ENCODE measurements at places on chromosomes 16 and 17.

GRCh38 chr17:75681289-75681688 lies 14.2 kb downstream of the SAP30BP start:
- no peak for DNase-seq

GRCh38 chr17:42804918-42805367 lies 6.3 kb downstream of the CNTD1 start:
- DNase-seq = no peak

DNA sequence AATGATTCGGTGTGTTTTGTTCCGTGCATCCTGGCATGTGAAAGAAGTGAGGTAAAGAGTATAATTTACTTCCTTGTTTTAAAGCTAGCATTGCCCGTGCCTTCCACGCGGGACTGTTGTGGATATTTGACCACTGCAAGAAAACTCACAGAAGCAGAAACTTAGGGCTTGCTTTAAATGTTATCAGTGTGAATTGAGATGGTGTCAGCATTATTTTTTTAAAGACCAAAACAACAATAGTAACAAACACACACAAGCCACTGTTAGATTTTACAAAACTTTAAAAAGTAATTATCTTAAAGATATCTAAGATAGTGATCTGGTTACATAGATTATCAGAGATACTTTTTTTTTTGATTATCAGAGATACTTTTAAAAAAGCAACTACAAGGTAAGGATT lies 47.4 kb downstream of the WWOX start:
- no peak for DNase-seq

GRCh38 chr17:28944862-28945741 lies 6.2 kb downstream of the PHF12 start:
- no peak for DNase-seq

DNA sequence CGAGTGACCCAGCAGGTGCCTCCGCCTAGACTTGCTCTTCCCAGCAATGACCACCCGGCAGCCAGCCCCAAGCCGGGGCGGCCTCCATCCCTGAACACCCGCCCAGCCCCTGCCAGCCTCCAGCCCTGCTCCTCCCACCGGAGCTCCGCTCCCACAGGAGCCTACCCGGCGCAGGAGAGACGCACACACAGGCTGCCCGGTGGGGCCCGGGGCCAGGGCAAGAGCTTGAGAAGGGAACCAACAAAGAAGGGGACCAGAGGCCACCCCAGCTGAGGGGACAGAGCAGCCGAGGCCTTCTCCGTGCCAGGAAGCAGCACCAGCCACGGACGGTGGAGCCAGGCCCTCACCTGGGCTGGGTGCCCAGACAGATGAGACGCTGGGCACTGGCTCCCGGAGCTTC lies 13.8 kb downstream of the PKD1 start:
- DNase-seq = no peak

DNA sequence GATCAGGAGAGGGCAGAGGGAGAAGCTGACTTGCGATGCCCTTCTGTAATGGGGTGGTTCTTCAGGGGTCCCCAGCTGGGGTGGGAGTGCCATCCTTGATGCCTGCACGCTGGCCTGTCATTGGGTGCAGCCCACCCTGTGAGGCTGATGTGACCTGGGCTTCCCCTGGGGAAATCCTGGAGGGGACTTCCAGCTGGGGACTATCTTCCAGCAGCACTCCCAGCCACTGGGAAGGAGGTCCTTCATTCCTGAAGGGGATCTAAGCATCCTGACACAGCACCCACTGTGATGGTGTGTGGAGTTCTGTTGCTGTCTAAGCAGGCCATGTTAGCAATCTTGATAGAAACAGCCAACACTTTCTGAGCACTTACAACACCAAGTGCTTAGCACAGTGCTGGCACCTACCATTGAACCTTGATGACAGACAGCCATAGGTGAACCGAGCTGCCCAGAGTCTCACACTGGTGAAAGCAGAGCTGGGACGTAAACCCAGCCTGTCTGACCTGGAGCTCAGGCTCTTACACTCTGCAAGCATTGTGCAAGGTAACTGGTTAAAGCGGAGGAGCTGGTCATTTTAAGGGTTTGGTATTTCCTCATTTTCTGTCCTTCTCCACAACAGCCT lies 211.3 kb downstream of the CCDC182 start:
- DNase-seq = no peak

DNA sequence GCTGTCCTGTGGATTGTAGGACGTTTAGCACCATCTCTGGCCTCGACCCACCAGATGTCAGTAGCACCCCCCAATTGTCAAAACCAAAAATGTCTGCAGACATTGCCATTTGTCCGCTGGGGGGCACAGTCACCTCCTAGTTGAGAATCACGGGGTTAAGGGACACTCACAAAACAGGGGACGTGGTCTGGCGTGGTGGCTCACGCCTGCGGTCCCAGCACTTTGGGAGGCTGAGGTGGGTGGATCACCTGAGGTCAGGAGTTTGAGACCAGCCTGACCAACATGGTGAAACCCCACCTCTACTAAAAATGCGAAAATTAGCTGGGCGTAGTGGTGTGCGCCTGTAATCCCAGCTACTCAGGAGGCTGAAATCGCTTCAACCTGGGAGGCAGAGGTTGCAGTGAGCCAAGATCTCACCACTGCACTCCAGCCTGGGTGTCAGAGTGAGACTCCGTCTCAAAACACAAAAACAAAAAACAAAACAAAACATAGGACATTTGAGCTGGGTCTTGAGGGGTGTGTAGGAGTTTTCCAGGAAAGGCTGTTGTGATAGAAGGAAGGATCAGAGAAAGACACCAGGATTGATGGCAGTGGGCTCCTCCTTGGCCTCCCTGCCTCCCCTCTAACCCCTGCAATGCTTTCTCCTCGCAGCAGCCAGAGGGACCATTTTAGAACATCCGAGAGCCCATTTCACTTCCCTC lies 171.8 kb upstream of the GSE1 start:
- DNase-seq = peak; percentile 11

DNA sequence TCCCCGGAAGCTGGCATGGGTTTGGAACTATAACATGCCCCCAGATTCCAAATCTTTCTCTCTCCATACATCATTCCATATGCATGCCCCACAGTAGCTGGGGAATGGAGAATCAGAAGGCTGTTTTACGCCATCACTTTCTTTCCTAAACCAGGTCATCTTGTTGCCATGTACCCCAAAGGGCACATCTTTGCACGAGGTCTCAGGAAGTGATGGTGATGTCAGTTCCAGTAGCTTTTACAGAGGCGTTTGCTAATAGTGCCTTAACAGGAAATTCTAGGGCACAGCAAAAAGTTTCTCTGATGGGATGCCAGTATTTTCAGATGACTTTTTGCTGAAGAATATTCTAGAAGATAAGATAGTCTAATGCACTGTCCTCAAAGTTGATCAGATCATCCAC lies 241.5 kb downstream of the MAF start:
- no peak for DNase-seq

- no peak for DNase-seq
These were observed 28.9 kb downstream of the IKZF3 start for GRCh38 chr17:39835038-39835786.

DNA sequence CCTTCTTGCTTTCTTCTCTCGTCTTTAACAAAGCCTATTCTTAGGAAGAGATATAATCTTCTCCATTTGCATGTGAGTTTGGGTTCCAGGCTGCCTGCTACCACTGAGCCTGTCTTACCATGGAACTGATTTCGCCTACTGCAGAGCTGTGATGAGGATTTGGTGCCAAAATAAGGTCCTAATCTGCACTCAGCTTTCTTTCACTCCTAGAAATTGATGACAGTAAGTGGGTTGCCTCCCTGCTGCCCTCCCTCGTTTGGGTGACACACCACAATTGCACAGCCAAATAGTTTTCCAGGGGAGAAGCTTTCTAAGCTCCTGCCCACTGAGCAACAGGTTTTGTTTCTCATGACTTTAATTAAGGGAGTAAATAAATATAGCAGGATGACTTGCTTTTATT lies 25.1 kb upstream of the ASIC2 start:
- no peak for DNase-seq

DNA sequence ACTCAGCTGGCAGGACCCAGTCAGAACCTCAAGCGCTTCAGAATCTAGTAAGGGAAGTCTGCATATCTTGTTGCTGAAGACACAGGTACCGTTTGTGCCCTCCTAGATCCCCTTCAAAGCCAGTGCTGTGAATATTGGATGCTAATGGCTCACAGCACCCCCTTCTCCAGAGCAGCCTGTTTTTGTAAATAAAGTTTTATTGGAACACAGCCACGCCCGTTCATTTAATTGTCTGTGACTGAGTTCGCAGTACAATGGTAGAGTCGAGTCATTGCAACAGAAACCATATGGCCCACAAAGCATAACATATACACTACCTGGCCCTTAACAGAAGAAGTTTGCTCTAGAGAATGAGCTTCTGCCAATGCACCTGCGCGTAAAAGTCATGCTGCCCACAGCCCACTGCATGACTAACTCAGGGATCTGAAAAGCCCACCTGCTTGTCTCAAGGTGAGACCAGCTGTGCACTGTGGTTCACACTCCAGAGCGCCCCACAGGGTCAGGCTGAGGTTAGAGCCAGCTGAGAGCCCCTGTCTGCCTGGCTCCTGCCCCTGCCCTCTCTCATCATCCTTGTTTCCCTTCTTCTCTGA lies 48.8 kb downstream of the AIPL1 start:
- no peak for DNase-seq

DNA sequence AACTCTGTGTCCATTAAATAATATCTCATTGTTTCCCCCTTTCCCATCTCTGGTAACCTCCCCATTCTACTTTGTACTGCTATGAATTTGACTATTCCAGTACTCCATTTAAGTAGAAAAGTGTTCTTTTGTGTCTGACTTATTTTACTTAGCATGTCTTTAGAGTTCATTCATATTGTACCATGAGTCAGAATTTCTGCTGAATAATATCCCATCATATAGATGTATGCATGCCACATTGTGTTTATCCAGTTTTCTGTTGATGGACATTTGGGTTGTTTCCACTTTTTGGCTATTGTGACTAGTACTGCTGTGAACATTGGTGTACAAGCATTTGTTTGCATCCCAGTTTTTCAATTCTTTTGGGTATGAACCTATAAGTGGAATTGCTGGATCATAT lies 6.0 kb downstream of the PPM1D start:
- DNase-seq = no peak

- DNase-seq = no peak
These were observed 187.7 kb downstream of the LGALS9B start for GRCh38 chr17:20279631-20280030.

DNA sequence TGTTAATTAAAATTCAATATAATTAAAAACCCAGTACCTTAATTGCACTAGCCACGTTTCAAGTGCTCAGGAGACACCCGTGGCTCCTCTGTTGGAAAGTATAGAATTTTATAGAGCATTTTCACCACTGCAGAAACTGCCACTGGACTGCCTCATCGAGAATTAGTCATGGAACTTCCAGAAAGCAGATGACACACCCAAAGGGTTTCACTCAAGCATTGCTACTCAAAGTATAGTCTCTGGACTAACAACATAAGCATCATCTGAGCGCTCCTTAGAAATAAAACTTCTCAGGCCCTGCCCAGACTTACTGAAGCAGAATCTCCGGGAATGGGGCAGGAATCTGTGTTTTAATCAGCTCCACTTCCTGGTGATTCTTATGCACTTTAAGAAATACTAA lies 63.5 kb upstream of the GPR139 start:
- no peak for DNase-seq

GRCh38 chr17:48100160-48100559 lies 1.1 kb downstream of the CBX1 start:
- DNase-seq = no peak

GRCh38 chr16:2596747-2597559 lies 59.1 kb downstream of the PDPK1 start:
- DNase-seq = no peak

GRCh38 chr16:31460582-31461002 lies 1.3 kb downstream of the ARMC5 start:
- DNase-seq = no peak

DNA sequence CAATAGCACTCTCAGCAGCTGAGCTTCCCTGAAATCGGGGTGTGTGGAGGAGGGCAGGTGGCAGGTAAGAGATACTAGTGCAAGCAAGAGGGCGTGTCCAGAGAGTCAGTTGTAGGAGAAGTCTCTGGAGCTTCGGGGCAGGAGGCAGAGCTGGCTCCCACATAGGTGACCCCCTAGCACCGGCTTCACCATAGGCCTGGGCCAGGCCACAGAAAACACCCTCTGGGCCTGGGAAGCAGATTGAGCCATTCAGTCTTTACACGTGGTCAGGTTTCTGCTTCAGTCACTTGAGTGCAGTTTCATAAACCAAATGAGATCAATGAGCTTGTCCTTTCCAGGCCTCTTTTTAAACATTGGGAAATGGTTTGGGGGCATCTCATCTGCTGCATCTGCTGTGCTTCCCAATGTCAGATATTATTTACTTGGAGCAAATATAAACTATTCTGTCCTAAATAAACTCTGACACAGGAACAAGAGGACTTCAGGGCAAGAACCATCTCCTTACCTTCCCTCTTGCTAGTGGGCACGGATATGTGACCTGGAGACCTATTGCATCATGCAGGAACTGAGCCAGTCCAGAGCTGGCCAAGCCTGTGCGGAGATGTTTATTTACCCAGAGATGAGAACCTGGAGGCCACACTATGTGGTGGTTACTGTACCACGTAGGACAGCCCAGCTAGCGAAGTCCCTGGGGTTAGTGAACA lies 16.1 kb downstream of the CCR7 start:
- DNase-seq = no peak

DNA sequence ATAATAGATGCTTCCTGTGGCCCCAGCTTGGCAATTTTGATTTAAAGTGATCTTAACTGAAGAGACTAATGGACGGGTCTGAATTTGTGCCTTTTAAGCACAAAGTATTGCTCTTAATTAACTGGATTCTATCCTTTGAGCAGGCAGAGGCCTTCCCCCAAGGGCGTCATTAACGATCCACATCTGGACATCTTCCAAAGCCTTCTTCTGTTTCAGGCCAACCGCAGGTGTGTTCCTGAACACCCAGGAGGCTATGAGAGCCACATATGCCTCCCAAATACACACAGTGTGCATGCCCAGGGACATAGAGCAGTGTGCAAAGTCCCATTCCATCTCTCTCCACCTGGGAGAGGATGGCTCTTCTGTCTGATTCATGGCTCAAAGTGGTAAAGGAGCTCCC lies 42.3 kb downstream of the MAPT start:
- DNase-seq = no peak

DNA sequence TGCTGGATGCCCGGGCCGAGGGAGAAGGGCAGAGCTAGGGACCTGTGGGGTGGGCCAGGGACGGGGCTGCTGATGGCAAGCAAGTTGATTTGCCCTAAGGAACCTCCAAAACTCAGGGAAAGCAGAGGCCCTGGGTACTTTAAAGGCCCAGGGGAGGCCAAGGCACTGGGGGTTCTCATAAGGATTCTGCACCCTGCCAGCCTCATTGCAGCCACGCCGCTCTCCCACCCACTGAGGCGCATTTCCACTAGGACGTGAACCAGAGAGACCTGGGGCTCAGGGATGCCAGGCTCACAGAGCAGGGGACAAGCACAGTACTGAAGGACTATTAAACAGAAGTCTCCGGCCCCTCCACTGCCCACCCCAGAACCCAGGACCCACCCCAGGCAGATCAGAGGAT lies 39.4 kb upstream of the RBFOX3 start:
- no peak for DNase-seq

Measured in effector CD8-positive, alpha-beta T cell (primary cell).